Effector CD8-positive, alpha-beta T cell (primary cell): ENCODE measurements at places on chromosomes 5 and 9.

DNA sequence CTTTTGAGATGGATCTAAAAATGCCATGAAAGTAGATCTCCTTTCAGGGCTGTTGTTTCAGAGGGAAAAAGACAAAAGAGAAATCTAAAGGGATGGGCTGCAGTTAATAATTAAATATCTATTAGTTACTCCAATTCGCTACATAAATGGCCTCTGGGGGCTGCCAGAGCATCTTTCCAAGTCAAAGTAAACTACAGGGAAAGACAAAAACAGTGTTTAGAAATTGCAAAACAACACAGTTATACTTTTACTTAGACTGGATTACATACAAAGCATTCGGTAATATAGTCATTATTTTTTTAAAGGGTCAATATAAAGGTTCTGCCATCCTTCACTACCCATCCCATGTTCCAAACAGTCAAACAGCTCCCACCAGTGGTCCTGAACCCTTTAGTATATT lies 853.5 kb upstream of the DMAC1 start:
- no peak for DNase-seq

- no peak for DNase-seq
These were observed 32.0 kb downstream of the SAR1B start for GRCh38 chr5:134600600-134600999.

- no peak for DNase-seq
These were observed 416.5 kb upstream of the KLF4 start for GRCh38 chr9:107906074-107906473.

- no peak for DNase-seq
These were observed 85.1 kb downstream of the YIPF5 start for GRCh38 chr5:144085381-144085780.

DNA sequence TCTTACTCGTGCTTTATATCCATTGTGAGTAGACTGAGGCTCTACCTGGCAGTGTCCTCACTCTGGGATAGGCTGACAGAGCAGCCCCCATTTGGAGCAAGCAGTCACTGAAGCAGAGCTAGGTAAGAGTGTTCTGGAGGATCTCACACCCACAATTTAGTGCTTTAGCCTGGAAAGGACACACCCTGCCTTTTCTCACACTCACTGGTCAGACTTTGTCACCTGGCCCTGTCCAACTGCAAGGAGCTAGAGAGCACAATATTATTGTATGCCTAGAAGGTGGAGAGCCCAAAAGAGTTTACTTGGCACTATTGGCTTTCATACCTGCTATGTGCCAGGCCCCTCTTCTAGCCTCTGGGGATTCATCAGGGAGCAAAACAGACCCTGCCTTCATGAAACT lies 141.9 kb downstream of the MAST4 start:
- no peak for DNase-seq
